Sigmoid colon (tissue), 7 donors: ENCODE measurements at places on chromosomes 4 and X.

- no peak overlapping the region for H3K27ac ChIP-seq
- no peaks in the 10 kb centered on the region for H3K36me3 ChIP-seq
- H3K4me1 ChIP-seq, result no peaks in the 10 kb centered on the region
- H3K4me3 ChIP-seq, result no peak overlapping the region
- H3K27me3 ChIP-seq, result no peaks in the 10 kb centered on the region
Observed at GRCh38 chr4:53479736-53480525, 102.5 kb downstream of the FIP1L1 start.

- H3K27me3 ChIP-seq, result no peaks in the 10 kb centered on the region
- no peaks in the 10 kb centered on the region for H3K36me3 ChIP-seq
- H3K27ac ChIP-seq, result no peak overlapping the region
- no peak overlapping the region for H3K4me3 ChIP-seq
- DNase-seq, result no peak
- H3K4me1 ChIP-seq, result no peaks in the 10 kb centered on the region
Observed at GRCh38 chr4:121960818-121961217, 9.0 kb upstream of the TRPC3 start.

- no peaks in the 10 kb centered on the region for H3K4me1 ChIP-seq
- no peak overlapping the region for H3K4me3 ChIP-seq
- no peak overlapping the region for H3K27ac ChIP-seq
- H3K27me3 ChIP-seq, result no peaks in the 10 kb centered on the region
- H3K36me3 ChIP-seq, result no peaks in the 10 kb centered on the region
Observed at GRCh38 chr4:168960716-168961115, 49.3 kb downstream of the CBR4 start.

DNA sequence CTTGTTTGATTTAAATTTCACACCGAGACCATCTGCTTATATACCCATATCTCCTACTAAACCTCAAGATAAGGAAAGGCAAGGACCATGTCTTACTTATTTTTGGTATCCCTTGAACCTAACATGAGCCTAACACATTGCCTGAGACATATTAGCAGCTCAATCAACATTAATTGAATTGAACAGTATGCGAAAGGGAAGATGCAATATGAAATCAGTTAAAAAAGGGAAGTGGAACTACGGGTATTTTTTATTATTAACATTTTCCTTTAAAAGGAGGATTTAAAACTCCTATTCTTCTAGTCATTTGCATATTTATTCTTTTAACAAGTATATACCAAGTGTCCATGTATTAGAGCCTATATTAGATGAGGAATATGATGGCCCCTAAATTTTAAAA lies 197.0 kb downstream of the CAMK2D start:
- no peak overlapping the region for H3K4me3 ChIP-seq
- no peak for DNase-seq
- peaks cover 7% of the 10 kb centered on the region for H3K4me1 ChIP-seq
- H3K27ac ChIP-seq, result no peak overlapping the region
- H3K27me3 ChIP-seq, result no peaks in the 10 kb centered on the region

DNA sequence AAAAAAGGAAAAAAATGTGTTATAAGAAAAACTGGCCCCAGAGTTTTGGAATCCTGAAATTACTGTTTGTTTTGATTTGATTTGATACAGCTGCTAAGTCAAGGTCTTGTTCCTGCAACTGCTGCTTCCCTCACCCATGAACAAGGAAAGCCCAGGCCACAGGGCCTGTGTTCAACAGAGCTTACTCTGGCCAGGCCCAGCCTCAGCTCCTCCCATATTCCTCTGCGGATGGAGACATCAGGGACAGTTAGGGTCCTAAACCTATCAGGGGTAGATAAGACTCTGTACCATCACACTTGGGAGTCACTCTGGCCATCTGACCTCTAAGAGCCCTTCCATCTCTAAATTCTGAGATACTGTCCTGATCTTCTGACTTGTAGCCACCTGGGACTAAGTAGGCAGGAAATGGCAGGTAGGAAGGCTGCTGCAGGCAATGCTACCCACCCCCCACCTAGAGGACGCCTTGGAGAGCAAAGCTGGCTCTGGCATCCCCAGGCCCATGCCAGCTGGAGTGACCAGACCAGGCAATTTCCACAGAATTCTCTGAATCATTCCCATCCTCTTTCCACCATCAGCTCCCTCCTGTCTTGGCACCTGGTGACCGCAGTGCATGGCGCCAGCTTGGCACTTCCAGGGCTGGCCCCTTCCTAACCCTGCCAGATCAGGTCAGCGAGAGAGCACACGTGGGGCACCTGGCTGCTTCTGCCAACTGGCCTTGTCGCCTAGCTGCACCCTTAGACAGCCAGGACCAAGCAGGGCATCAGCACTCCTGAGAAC lies 58.0 kb upstream of the TMEM33 start:
- H3K27me3 ChIP-seq, result peaks cover 100% of the 10 kb centered on the region
- H3K4me1 ChIP-seq, result no peaks in the 10 kb centered on the region
- no peak overlapping the region for H3K4me3 ChIP-seq

GRCh38 chrX:71989768-71990426 lies 79.3 kb downstream of the NHSL2 start:
- H3K4me1 ChIP-seq, result peaks cover 16% of the 10 kb centered on the region
- H3K27me3 ChIP-seq, result no peaks in the 10 kb centered on the region
- no peak overlapping the region for H3K4me3 ChIP-seq
- DNase-seq, result no peak
- no peaks in the 10 kb centered on the region for H3K36me3 ChIP-seq
- H3K27ac ChIP-seq, result no peak overlapping the region

DNA sequence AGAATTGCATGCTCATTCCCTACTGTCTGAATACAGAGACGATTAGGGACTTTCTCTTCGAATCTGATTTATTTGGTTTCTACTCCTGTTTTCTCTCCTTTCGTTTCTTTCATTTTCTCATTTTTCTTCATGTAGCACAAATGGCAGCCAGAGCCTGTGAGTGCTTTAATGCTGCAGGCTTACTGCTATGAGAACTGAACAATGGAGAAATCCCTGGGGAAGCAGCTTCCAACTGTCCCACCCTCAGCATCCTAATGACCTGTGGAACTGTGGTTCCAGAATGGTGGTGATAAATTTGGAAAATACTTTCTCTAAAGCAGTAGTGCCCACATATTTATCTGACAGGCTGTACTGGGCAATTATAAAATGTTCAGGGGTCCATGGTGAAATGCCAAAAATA lies 930.4 kb downstream of the DMD start:
- no peaks in the 10 kb centered on the region for H3K36me3 ChIP-seq
- DNase-seq, result no peak
- no peak overlapping the region for H3K27ac ChIP-seq
- H3K4me1 ChIP-seq, result no peaks in the 10 kb centered on the region
- no peak overlapping the region for H3K4me3 ChIP-seq

- peaks cover 100% of the 10 kb centered on the region for H3K27me3 ChIP-seq
- H3K4me3 ChIP-seq, result no peak overlapping the region
- no peak overlapping the region for H3K27ac ChIP-seq
- H3K36me3 ChIP-seq, result no peaks in the 10 kb centered on the region
Observed at GRCh38 chr4:84500386-84501201, 1.5 kb upstream of the NKX6-1 start.

DNA sequence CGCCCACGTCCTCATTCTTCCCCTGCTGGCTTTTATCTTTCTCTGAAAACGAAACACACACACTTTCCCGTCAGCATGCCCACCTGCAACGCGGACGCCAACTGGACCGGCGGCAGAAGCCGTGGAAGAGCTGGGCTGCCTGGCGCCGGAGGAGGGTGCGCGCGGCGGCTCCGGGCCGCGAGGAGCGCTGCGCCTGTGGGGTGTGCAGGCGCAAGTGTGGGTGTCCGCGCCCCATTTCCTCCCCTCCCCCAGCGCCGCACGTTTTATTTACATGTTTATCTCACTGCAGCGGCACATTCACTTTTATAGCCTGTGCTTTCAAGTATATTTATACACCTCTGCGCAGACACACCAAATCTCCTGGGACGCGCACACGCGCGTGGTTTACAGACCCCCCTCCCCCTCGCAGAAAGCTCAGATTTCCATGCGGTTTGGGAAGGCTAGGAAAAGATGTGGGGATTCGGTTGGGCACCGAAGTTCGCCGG lies 1.5 kb downstream of the PITX2 start:
- H3K27me3 ChIP-seq, result peaks cover 74% of the 10 kb centered on the region
- H3K4me1 ChIP-seq, result peaks cover 50% of the 10 kb centered on the region
- no peak overlapping the region for H3K27ac ChIP-seq
- no peak for DNase-seq

- H3K27me3 ChIP-seq, result no peaks in the 10 kb centered on the region
- no peak for DNase-seq
- no peak overlapping the region for H3K27ac ChIP-seq
Observed at GRCh38 chr4:108370291-108371141, 201.8 kb upstream of the LEF1 start.

DNA sequence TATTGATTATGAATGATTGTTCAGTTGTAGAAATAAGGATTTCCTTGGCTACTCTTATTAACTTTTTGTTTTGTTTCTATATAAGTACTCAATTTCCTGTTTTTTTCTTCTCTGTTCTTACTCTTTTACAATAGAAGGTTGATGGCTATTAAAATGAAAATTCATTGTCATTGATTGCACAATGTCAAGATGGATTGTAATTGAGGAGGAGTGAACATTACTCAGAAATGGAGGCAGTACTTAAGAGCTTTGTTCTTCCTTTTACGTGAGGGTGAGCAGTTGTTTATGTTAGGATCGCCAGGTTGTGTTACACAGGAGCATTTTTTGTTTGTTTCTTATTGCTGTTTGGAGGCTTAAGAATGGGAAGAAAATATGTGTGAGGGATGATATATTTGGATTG lies 2062.4 kb downstream of the ARAP2 start:
- H3K4me3 ChIP-seq, result no peak overlapping the region
- no peaks in the 10 kb centered on the region for H3K27me3 ChIP-seq
- no peak overlapping the region for H3K27ac ChIP-seq
- H3K36me3 ChIP-seq, result no peaks in the 10 kb centered on the region
- H3K4me1 ChIP-seq, result no peaks in the 10 kb centered on the region
- no peak for DNase-seq

DNA sequence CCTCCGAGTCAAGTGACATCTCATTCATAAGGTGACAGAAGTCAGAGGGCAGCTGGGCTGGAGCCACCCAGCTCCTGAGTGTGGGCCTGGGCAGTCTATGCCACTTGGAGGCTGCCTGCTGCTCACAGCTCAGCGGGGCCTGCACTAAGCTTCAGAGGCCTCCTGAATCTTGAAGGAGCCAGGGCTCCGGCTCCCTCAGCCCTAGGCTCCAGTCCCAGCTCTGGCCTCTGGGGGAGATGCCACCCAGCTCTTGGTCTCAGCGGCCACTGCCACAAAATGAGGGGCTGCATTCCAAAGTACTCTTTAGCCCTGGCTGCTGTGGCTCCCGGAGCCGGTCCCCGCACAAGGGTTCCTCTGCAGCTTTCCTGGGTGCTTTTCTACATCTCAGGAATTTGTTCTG lies 32.7 kb upstream of the PSAPL1 start:
- H3K36me3 ChIP-seq, result no peaks in the 10 kb centered on the region
- H3K4me1 ChIP-seq, result no peaks in the 10 kb centered on the region
- H3K4me3 ChIP-seq, result no peak overlapping the region
- no peak for DNase-seq
- H3K27me3 ChIP-seq, result no peaks in the 10 kb centered on the region
- H3K27ac ChIP-seq, result no peak overlapping the region
